Chondrocyte (in vitro differentiated cells): ENCODE measurements at places on chromosomes 6 and 20. TPM values are rescaled to one million over a fixed set of nuclear protein-coding genes. Genes with fewer than 3 reads are reported as not detected.
A peak's percentile ranks its signal among the peaks of the same experiment; 100 is the strongest.

DNA sequence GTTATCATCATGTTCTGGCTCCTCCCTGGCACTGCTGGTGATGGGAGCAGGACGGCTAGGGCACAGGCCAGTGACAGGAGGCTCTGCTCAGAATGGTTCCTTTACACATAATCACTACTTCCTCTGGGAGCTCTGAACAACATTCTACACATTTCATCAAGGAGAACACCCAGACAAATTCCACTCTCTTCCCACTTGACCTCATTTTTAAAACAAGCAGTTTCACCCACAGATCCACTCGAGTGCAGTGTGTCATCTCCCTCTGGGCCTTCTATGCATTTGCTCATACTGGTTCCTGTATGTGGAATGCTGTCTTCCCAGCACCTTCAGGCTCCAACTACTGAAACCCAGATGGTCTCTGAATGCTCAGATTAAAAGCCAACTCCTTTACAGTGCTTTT is 84.8 kb downstream of the ELOVL5 start:
- peaks cover 31% of the 10 kb centered on the region for H3K36me3 ChIP-seq
- no peaks in the 10 kb centered on the region for H3K27me3 ChIP-seq
- peak overlapping the region; percentile 76 for H3K27ac ChIP-seq
- H3K4me1 ChIP-seq = peaks cover 20% of the 10 kb centered on the region

The PSORS1C2 gene
- total RNA-seq = not detected in 3 replicates

DNA sequence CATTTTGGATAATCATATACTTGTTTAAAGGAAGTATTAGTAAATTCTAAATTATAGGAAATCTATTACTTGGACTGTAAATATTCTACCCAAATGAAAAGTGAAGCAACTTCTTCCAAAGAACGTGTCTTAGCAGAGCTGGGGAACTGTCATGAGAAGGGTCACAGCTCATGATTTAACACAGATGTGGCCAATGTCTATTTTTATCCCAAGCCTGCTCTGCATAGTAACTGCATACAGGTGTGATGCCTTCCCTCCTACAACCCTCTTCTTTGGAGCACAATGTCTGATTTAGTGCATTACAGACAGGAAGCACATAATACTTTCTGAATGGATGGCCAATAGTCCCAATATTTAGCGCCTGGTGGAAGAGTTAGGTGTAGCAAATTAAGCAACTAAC is 138.7 kb upstream of the THEMIS start:
- H3K36me3 ChIP-seq = peaks cover 11% of the 10 kb centered on the region
- no peaks in the 10 kb centered on the region for H3K27me3 ChIP-seq
- DNase-seq = no peak
- peaks cover 19% of the 10 kb centered on the region for H3K4me1 ChIP-seq

GRCh38 chr6:134795001-134795400 is 154.9 kb downstream of the ALDH8A1 start:
- H3K27ac ChIP-seq = peak overlapping the region; percentile 52
- H3K4me1 ChIP-seq = peaks cover 17% of the 10 kb centered on the region
- no peak for DNase-seq
- H3K27me3 ChIP-seq = no peaks in the 10 kb centered on the region

- peak overlapping the region; percentile 41 for H3K27ac ChIP-seq
- no peaks in the 10 kb centered on the region for H3K27me3 ChIP-seq
- no peak for DNase-seq
- peaks cover 7% of the 10 kb centered on the region for H3K36me3 ChIP-seq
- no peak overlapping the region for H3K4me3 ChIP-seq
Measured at GRCh38 chr6:39830444-39830843, 38.3 kb downstream of the DAAM2 start.

The VIP gene
- not detected in 3 replicates for total RNA-seq

- H3K27ac ChIP-seq = no peak overlapping the region
- peaks cover 2% of the 10 kb centered on the region for H3K27me3 ChIP-seq
- H3K36me3 ChIP-seq = peaks cover 2% of the 10 kb centered on the region
- no peak for DNase-seq
- peaks cover 4% of the 10 kb centered on the region for H3K4me1 ChIP-seq
Measured at GRCh38 chr20:63843778-63844177, 12.7 kb upstream of the ZBTB46 start.

DNA sequence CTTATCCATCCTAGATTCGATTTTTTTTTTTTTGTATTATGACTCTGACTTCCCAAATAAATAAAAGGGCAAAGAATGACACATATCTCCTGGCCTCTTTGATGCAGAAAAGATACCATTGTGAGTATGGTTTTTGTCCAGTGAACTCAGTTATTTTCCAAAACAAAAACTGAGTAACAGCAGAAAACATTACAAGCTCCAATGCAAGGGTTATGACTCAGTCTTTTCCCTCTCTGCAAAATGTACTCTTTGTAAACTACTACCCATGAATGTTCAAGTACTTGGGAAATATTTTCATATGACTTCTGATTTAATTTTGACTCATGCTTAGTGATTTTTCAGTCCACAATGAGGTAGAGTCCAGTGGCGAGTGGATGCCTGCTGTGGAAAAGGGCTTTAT is 355.3 kb downstream of the RNF144B start:
- H3K27ac ChIP-seq = peak overlapping the region; percentile 4
- peaks cover 8% of the 10 kb centered on the region for H3K4me1 ChIP-seq
- no peaks in the 10 kb centered on the region for H3K27me3 ChIP-seq
- DNase-seq = no peak
- H3K36me3 ChIP-seq = no peaks in the 10 kb centered on the region

The HLA-DPA1 gene
- 0.65 to 1.3 TPM (median 1.2 TPM) in 3 replicates for total RNA-seq

The DEFB124 gene
- not detected in 3 replicates for total RNA-seq

DNA sequence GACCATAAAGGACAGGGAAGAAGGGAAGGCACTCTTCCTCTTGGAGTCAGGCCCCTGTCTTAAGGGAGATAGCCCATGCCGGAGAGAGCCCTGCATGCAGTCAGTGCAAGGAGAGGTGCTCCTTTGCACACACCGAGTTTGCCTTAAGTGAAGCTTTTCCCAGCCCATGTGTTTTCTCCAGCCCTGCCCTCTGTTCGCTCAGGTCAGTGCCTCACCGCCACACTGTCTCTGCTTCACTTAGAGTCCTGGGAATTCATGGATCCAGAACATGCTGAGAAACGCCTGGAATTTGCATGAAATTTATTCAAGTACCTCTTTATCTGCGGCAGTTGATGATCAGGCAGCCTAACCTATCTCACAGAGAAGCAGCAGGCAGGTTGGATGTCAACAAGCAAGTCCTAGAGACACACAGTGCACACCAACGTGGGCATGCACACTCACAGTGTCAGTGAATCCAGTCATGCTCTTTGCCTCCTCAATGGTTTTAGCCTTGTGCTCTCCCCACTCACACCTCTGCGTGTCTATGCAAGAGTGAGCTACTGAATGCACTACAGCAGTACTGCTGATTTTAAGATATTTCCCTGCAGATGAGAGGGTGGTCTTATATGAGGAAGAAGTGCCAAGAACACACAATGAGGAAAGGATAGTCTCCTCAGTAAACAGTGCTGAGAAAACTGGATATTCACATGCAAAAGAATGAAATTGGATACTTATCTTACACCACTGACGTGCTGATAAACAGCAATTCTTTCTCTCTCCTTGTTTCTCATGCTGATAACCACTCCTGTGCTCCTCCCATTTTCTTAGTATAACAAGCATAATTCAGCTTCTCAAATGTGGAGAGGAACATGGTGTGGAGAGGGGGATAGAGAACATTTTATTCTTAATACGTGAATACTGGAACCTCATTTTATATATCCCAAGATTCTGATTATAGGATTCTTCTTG is 295.1 kb upstream of the CDYL start:
- peaks cover 5% of the 10 kb centered on the region for H3K27me3 ChIP-seq
- no peak overlapping the region for H3K4me3 ChIP-seq
- H3K4me1 ChIP-seq = peaks cover 3% of the 10 kb centered on the region
- H3K36me3 ChIP-seq = no peaks in the 10 kb centered on the region
- no peak for DNase-seq

- no peak overlapping the region for H3K27ac ChIP-seq
- no peaks in the 10 kb centered on the region for H3K4me1 ChIP-seq
- peaks cover 49% of the 10 kb centered on the region for H3K27me3 ChIP-seq
- no peak for DNase-seq
Measured at GRCh38 chr20:36370991-36371790, 65.1 kb downstream of the DLGAP4 start.

GRCh38 chr6:37324131-37325033 is 29.4 kb upstream of the RNF8 start:
- no peak for DNase-seq
- no peak overlapping the region for H3K4me3 ChIP-seq

GRCh38 chr6:139051396-139052060 is 23.0 kb downstream of the ABRACL start:
- peaks cover 7% of the 10 kb centered on the region for H3K4me1 ChIP-seq
- H3K27me3 ChIP-seq = no peaks in the 10 kb centered on the region
- DNase-seq = no peak
- H3K4me3 ChIP-seq = no peak overlapping the region

GRCh38 chr20:56799187-56799586 is 170.1 kb downstream of the TFAP2C start:
- H3K36me3 ChIP-seq = peaks cover 4% of the 10 kb centered on the region
- H3K4me1 ChIP-seq = peaks cover 6% of the 10 kb centered on the region
- H3K4me3 ChIP-seq = no peak overlapping the region

GRCh38 chr20:23446505-23446904 is 6.2 kb downstream of the CST11 start:
- H3K27me3 ChIP-seq = peaks cover 2% of the 10 kb centered on the region
- H3K36me3 ChIP-seq = no peaks in the 10 kb centered on the region
- DNase-seq = no peak
- H3K4me3 ChIP-seq = no peak overlapping the region
- H3K4me1 ChIP-seq = peaks cover 14% of the 10 kb centered on the region

DNA sequence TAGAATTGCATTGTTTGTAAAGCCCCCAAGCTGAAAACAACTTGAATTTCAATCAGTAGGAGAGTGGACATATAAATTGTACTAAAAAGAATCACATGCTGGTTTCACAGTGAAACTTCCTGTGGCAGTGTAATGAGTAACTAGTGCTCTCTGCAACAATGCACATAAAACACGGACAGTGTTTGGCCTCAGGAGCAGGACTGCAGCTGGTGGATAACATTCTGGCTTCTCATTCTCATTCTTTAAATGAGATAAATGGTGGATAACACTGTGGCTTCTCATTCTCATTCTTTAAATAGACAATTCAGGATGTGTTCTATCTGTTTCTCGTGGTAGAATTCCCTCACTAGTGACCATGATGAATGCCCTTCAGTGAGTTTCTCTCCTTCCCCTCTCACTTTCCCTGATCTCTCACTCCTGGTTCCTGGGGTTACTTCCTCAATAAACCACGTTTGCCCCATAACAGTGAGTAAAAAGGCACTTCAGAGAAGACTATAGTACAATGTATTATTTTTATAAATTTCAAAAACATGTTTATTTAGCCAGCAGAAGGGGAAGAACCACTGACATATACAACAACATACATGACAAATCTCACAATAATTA is 59.9 kb downstream of the SLC22A2 start:
- H3K27me3 ChIP-seq = no peaks in the 10 kb centered on the region
- DNase-seq = no peak
- H3K27ac ChIP-seq = peak overlapping the region; percentile 11
- H3K4me1 ChIP-seq = peaks cover 40% of the 10 kb centered on the region
- H3K4me3 ChIP-seq = no peak overlapping the region

GRCh38 chr20:11013801-11014200 is 340.0 kb upstream of the JAG1 start:
- H3K4me3 ChIP-seq = no peak overlapping the region
- no peak overlapping the region for H3K27ac ChIP-seq
- H3K27me3 ChIP-seq = no peaks in the 10 kb centered on the region

DNA sequence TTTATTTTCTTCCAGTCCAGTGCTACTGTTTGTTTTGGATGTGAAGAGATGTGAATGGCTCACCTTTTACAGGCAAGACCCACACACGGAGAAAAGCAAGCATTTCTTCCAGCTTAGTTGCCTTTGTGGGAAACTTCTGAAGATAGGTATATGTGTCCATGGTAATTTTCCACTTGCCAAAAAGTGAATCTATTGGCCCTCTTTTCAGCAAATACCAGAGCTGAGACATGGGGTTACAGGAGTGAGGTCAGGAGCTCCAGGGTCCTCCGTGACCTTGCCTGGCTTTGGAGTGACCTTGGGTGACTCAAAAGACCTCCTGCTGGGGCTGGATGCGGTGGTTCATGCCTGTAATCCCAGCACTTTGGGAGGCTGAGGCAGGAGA is 166.7 kb downstream of the SCML4 start:
- no peak for DNase-seq
- no peaks in the 10 kb centered on the region for H3K36me3 ChIP-seq
- peak overlapping the region; percentile 65 for H3K4me3 ChIP-seq

The HCRTR2 gene
- not detected in 3 replicates for total RNA-seq

GRCh38 chr6:142381845-142382378 is 80.1 kb downstream of the ADGRG6 start:
- peaks cover 34% of the 10 kb centered on the region for H3K4me1 ChIP-seq
- H3K27me3 ChIP-seq = no peaks in the 10 kb centered on the region
- no peaks in the 10 kb centered on the region for H3K36me3 ChIP-seq
- H3K4me3 ChIP-seq = no peak overlapping the region

GRCh38 chr20:63061771-63062100 is 55.0 kb upstream of the BHLHE23 start:
- H3K36me3 ChIP-seq = no peaks in the 10 kb centered on the region
- H3K4me3 ChIP-seq = no peak overlapping the region
- no peaks in the 10 kb centered on the region for H3K4me1 ChIP-seq
- peak; percentile 40 for DNase-seq
- no peak overlapping the region for H3K27ac ChIP-seq

DNA sequence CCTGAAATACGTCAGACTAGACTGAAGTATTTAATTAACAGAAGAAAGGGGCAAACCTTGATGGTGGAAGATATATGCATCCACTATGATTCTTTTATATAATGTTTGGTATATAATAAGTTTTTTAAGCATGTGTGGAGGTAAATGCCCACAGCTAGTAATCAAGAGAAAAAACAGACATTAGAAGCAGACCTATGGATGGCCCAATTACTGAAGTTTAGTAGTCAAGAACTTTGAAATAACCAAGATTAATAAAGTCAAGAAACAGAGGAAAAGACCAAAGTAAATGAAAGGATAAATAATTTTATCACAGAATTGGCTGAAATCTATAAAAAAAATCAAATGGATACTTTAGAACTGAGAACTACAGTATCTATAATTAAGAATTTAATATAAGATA is 15.3 kb downstream of the TTI1 start:
- H3K36me3 ChIP-seq = peaks cover 21% of the 10 kb centered on the region
- no peak for DNase-seq
- no peaks in the 10 kb centered on the region for H3K27me3 ChIP-seq
- H3K27ac ChIP-seq = no peak overlapping the region
